Smooth muscle cell of the brain vasculature (primary cell): ENCODE measurements at places on chromosomes 6 and 20.

DNA sequence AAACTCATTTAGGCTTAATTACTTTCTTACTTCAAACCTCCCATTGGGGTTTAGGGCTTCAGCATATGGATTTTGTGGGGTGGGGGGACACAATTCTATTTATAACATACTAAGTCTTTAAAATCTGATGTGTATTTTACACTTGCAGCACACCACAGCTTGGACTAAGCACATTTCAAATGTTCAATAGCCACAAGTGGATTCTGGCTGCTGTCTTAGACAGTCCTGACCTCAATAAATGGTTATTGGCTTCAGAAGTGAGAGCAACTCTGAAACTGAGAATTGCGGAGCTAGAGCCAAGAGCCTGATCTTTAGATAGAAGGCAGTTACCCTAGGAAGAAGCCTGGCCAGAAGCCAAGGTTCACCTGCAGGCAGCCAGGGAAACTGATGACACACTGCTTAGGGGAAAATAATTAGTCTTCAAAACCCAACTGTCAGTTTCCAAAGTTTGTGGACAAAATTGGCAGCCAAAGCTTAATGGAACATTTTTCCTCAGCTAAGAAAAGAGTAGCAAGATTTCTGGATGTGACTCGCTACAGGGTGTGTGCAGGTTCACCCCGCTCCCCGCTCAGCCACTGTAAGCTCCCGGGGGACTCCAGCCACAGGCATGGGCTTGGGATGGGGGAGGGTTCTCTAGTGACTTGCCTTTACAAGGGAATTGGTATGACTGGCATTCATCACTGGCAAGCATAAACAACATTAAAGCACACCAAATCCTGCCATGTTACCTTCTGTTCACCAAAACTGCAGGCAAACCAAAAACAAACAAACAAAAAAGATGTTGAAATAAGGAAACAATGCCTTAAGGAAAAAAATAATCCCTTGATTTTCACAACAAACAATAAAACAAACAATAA is 219.8 kb downstream of the TFAP2A start:
- DNase-seq: no peak

DNA sequence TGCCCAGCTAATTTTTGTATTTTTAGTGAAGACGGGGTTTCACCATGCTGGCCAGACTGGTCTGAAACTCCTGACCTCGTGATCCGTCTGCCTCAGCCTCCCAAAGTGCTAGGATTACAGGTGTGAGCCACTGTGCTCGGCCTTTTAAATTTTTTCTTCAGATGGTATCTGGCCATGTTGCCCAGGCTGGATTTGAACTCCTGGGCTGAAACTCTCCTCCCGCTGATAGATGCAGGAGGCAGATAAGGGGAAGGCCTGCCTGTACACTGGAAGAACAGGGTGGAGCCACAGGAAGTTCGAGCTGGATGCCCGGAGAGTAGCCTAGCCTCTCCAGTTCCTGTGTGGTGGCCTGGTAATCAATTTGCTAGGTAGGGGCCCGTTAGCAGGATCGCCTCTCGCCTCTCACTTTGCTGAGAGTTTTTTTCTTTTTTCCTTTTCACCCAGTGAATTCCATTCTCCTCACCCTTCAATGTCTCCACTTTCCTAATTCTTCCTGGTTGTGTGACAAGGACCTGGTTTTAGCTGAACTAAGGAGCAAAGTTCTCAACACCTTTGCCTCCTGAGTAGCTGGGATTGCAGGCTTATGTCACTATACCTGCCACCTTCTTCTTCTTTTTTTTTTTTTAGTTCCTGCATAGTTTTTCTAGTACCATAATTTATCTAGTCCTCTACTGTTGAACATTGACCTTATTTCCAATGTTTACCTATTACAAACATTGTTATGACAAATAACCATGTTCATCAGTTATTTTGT is 19.4 kb upstream of the ITCH start:
- no peak for DNase-seq

- no peak for DNase-seq
These were observed 137.3 kb upstream of the GPR6 start for GRCh38 chr6:109840796-109841195.

GRCh38 chr20:14470977-14471661 is 133.7 kb upstream of the FLRT3 start:
- no peak for DNase-seq

- DNase-seq: peak; percentile 21
These were observed 42.3 kb upstream of the TMEM181 start for GRCh38 chr6:158517581-158517980.

DNA sequence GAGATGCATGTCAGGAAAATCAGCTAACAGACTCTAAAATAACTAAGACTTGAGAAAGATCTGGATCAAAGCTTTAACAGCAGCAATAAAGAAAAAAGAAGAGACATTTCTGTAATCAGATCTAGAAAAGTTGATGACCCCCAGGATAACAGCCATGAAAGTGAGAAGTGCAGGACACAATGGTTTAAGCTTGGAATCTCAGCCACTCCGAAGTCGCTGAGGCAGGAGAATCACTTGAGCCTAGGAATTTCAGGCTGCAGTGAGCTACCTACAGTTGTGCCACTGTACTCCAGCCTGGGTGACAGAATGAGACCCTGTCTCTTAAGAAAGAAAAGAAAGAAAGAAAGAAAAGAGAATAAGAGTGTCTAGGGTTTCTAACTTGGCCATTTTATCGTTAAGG is 544.1 kb downstream of the CD83 start:
- no peak for DNase-seq

DNA sequence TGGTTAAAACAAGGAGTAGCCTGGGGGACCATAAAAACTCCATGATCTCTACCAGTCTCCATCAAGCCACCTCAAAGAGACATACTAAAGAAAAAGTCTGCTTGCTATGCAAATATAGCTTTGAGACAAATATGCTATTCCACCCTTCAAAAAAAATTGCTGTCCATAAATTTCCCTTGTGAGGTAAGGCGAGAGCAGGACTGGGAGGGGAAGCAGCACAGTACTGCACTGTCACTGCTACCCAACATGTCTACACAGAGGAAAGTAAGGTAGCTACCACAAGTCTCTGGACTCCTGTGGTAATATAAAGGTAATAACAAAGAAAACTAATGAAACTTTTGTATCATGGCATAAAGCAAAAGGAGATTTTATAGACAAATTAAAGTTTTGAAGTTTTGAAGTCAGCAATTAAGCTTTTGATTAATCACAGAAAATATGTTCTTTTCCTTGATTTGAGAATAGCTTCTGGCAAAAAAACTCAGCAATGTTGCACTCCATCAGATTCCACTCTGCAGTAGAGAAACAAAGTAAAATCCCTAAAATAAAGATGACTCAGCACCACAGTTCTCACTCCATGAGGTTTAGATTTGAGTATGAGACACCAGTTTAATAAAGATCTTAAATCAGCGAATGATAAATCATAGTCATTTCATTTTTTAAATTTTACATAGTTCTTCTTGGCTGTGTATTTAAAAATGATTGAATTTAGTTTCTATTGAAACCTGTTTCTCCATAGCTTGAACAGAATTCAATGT is 602.4 kb downstream of the COL12A1 start:
- DNase-seq: no peak

GRCh38 chr6:169343886-169344749 is 90.5 kb upstream of the THBS2 start:
- no peak for DNase-seq

GRCh38 chr6:3861424-3861823 is 12.3 kb downstream of the FAM50B start:
- no peak for DNase-seq

DNA sequence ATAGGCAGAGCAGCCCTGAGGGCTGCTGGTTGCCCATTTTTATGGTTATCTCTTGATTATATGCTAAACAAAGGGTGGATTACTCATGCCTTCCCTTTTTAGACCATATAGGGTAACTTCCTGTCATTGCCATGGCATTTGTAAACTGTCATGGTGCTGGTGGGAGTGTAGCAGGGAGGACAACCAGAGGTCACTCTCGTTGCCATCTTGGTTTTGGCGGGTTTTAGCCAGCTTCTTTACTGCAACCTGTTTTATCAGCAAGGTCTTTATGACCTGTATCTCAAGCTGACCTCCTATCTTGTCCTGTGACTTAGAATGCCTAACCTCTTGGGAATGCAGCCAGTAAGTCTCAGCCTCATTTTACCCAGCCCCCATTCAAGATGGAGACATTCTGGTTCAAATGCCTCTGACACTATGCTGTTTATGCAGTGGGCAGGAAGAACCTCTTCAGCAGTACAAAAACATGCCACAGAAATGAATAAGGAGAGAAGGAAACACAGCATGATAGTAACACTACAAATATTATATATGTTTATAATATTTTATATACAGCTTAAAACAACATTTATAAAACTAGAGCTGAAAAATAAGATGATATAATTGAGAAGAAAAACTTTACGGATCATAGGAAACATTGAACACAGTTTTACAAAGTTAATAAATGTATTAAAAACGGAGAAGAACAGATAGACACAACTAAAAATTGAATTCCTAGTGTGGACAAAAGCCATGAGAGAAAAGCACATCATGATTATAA is 58.9 kb upstream of the SAMD5 start:
- no peak for DNase-seq

- no peak for DNase-seq
These were observed 741.4 kb upstream of the MAP3K7 start for GRCh38 chr6:91328241-91328640.

DNA sequence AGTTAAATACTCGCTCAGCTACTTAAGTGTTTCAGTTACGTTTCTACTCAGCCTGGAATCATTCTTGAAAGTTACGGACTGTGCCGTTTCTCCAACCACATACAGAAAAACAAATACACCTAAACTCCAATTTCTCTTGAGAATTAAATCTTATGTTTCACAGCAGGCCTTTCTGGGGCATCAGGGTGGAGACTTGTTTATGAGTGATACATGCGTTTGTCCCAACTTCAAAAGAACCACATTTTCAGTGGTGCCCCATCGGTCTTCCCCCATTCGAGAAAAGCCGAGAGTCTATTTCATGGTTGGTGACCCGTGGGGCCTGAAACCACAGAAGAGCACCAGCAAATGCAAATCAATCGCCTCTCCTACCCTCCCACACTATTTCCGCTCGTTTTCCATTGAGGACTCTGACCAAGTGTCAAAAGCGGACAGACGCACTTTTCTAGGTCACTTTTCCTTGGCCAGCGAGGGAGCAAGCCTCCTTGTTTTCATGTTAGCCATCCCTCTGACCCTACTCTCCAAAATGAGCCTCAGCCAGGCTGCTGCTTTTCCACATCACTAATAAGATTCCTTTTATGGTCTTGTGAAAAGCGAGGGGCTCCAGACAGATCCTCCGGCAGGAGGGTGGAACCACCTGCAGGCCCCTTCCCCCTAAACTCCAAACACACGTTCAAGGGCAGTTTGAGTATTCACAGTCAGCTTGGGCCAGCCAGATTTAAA is 3.1 kb downstream of the JAG1 start:
- DNase-seq: no peak

GRCh38 chr6:43124481-43124880 is 46.6 kb upstream of the SRF start:
- DNase-seq: no peak

DNA sequence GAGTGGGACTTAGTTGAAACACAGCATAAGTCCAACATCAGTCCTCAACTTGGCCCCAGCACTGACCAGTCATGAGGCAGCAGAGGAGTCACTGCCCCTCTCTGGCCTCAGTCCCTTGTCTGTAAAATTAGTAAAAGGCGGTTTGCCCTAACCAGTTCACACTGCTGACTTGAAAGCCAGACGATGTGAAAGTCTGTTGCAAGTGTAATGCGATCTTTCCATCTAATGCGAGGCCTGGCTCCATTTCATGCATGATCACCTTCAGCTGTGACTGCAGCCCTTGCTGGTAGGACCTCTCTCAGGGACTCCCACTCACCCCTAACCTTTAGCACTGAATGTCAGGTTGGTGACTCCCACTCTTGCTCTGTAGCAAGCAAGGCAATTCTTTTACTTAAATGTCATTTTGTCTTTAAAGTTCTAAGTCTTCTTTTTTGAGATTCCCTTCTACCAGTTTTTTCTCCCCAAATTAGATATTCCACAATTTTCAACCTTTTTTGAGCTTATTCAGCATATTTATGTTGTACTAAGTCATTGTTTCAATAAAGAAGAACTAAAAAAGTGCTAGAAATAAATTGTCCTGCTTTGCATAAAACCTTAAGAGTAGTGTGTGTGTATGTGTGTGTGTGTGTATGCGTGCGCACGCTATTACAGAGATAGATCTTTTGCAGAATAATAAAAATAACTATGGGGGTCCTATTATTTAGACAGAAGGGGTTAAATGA is 245.5 kb downstream of the PACRG start:
- DNase-seq: no peak

GRCh38 chr6:14280006-14280510 is 162.5 kb downstream of the CD83 start:
- no peak for DNase-seq

GRCh38 chr20:4918473-4918872 is 82.8 kb downstream of the SLC23A2 start:
- DNase-seq: no peak
